NCI-H226 (cell line): ENCODE measurements at places on chromosomes 6 and 20.

DNA sequence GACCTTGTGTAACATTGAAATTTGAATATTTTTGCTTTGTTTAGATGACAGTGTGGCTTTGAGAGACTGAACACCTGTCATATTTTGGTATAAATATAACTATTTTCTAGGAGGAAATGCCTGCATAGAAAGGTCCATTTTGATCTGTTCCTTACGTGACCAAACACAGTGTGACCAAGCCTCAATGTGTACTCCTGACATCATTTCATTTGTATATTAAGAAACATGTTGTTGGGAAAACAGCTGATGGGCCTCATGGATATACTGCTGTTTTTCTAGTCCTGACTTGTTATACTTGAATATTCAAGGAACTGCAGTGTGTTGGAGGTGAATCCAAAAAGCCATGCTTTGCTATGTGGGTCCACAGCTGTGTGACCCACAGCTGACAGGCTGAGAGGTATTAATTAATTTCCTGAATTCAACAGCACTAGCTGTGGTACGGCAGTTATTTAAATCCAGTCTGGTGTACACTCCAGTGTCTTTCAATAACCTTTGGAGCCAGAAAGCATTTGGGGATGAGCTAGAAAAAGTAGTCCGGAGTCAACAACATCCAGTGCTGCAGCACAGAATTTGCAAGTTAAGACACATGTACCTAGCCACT is 18.9 kb downstream of the NCOA7 start:
- DNase-seq: no peak

- no peak for DNase-seq
Measured at GRCh38 chr6:128240024-128240428, 280.4 kb downstream of the PTPRK start.

DNA sequence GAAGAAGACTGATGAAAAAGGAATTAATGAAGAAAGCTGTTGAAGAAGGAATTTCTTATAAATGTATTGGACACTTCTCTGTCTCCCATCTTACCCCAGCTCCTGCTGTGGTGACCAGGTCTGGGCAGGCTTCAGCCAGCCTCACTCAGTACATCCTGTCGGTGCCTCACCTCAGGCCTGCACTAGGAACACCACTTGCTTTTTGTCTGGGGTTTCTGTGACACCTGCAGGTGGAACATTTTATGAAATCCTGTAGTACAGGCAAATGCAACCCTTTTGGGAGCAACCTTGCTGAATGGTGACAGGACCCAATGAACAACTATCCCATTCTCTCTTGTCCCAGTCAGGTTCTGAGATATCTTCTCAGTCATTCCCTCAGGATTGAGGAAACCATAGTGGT is 129.7 kb downstream of the PRDM13 start:
- no peak for DNase-seq

DNA sequence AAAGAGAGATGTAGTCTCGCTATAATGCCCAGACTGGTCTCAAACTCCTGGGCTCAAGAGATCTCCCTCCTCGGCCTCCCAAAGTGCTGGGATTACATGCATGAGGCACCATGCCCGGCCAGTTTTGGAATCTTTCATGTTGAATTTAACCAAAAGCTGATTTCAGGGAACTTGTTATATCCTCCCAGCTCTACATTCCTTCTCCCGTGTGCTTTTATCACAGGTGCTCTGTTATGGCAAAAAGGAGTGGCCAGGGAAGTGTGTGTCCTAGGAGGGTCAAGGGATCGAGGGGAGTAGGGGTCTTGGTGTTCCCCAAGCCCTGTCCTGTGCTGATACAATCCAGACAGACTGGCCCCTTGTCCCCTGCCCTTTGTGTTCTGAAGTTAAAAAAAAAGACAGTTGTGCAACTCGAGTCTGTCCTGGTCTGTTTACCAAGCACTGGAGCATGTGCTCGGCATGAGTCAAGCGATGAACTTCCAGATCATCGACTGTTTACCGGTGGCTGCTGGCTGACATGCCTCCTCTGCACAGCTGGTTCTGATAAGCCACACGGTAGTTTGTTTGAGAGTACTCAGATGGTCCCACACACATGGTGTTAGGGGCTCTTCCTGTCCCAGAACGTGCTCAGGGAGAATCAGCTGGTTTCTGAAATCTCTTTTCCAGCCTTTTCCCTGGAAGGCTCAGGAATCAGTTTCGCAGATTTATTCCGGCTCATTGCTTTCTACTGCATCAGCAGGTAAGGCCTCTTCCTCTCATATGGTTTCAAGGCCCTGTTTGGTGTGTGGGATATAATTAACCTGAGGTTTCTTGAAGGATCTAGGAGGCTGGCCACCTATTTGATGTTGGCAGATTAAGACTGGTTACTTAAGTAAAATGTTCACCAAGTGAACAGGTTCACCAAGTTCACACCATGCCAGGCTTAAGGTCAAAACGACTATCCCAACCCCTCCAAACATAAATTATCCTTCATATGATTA is 52.6 kb upstream of the NAA20 start:
- DNase-seq: peak; percentile 63

GRCh38 chr20:12762725-12763124 is 246.0 kb upstream of the SPTLC3 start:
- DNase-seq: no peak

DNA sequence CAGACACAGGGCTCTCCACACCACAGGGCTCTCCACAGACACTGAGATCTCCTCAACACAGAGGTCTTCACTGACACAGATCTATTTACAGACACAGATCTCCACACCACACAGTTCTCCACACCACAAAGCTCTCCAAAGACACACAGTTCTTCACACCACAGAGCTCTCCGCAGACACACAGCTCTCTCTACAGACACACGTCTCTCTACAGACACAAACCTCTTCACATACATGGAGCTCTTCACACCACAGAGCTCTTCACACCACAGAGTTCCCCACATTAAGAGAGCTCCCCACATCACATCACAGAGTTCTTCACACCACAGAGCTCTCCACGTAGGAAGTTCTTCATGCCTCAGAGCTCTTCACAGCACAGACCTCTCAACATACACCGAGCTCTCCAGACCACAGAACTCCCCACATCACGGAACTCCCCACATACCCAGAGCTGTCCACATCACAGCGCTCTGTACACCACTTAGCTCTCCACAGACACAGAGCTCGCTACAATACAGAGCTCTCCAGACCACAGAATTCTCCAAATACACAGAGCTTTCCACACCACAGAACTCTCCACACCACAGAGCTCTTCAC is 53.9 kb downstream of the ERMARD start:
- no peak for DNase-seq
